Progenitor cell of endocrine pancreas (in vitro differentiated cells): ENCODE measurements at places on chromosomes 7 and 10.

GRCh38 chr10:4267086-4267773 is 482.2 kb upstream of the KLF6 start:
- DNase-seq: no peak

GRCh38 chr10:93028883-93029282 is 31.7 kb upstream of the CYP26C1 start:
- no peak for DNase-seq

GRCh38 chr7:68334216-68334615 is 1264.1 kb upstream of the AUTS2 start:
- DNase-seq: no peak

- DNase-seq: no peak
Measured at GRCh38 chr7:17598846-17599245, 300.4 kb downstream of the AHR start.

DNA sequence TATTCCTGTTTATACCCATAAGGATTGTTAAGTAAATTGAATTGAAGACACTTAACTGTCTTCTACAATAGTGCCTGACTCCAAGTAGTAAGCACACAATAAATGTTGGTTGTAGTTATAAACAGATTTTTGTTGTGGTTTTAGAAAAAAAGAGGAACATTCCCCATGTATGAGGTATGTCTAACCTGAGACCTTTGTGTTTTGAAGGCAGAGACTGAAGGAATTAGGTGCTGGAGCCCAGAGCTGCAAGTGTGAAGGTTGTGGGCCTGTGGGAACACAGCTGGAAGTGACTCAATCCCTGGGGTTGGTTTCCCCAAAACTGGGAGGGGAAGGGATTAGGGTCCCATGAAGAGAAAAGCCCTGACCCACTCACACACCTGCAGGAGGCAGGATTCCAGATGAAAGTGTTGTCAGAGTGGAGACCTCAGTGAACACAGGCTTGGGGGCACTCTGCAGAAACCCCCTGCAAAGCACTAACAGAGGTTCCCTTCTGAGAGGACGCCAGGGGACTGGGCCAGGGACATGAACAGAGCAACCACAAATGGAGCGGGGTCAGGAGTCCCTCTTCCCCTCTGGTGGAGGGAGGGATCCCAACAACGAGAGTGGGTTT is 265.1 kb upstream of the KLF14 start:
- DNase-seq: no peak

- no peak for DNase-seq
Measured at GRCh38 chr7:140455743-140456142, 23.6 kb downstream of the MKRN1 start.

DNA sequence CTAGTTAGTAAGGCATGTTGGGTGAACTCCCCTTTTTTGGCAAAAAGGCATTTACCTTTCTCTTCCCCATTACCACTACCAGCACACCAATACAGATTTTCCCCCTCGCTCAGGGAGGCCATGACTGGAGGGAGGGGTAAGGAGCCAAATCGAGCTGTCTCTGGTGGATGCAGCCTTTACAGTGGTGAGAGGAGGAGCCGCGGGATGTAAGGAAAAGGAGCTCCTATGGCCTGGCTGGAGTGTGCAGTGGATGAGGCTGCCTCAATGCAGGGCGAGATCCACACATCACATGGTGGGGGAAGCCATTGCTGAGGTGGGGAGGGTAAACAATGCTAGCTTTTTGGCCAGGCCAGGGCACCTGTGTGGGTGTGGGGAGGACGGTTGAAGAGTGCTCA is 416.2 kb downstream of the EXOC4 start:
- DNase-seq: no peak

- DNase-seq: no peak
Measured at GRCh38 chr7:135784013-135784412, 35.4 kb upstream of the FAM180A start.

DNA sequence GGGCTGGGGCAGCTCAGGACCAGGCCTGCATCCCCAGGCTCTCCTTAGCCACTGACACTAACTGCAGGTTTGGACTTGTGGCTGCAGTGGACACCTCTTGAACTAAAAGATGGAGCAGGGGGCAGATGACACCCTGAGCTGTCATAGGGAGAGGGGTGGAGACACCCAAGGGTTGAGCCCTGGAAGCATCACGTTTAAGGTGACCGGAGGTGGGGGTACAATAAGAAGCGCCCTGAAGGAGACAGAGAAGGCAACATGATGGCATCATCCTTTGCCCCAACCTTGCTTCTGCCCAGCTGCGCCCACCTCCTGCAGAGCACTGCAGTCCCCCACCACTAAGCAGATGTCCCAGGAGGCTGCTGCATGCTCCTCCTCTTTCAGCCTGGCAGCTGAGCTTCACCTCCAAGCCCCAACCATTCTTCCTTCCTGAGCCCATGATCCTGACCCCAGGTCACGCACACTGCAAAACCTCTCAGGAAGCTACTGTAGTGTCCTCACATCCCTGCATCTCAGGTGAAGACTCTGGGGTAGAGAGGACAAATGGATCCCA is 25.5 kb downstream of the OGDHL start:
- DNase-seq: no peak

DNA sequence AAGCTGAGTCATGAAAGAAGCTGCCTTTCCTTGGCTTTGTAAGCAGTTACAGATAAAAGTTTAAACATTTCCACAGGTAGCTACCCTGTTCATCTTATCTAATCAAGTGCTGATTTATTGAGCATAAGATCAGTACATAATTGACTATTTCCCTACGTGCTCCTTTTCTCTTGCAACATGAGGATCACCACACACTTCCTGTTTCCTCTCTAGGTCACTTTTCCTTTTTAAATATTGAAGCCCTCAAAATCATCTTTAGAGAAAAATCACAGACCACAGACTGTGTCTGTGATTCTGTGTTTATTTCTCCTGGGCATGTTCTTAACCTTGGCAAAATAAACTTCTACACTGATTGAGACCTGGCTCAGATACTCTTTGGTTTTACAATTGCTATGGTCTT is 69.5 kb downstream of the ZNF37A start:
- no peak for DNase-seq

GRCh38 chr10:124565565-124566221 is 104.1 kb downstream of the LHPP start:
- no peak for DNase-seq

- no peak for DNase-seq
Measured at GRCh38 chr10:92845921-92846320, 2.4 kb upstream of the EXOC6 start.

- no peak for DNase-seq
Measured at GRCh38 chr7:25546306-25546705, 318.0 kb upstream of the NPVF start.

DNA sequence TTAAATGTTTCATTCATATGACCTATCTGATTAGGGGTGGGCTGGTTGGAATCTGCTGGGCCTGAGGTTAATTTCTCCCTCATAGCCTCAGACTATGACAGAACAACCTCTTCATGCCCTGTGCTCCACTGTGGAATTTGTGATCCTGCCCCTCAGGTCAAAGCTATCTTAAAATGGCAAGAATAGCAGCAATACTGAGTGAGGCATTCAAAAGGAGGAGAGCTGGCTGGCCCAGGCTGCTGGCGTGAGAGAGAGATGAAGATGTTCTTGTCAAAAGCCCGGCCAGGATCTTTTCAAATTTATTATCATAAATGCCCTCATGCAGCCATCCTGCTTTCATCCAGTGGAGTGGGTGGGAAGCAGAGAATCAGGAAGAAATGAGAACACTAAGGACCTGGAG is 41.8 kb upstream of the PLCE1 start:
- no peak for DNase-seq

DNA sequence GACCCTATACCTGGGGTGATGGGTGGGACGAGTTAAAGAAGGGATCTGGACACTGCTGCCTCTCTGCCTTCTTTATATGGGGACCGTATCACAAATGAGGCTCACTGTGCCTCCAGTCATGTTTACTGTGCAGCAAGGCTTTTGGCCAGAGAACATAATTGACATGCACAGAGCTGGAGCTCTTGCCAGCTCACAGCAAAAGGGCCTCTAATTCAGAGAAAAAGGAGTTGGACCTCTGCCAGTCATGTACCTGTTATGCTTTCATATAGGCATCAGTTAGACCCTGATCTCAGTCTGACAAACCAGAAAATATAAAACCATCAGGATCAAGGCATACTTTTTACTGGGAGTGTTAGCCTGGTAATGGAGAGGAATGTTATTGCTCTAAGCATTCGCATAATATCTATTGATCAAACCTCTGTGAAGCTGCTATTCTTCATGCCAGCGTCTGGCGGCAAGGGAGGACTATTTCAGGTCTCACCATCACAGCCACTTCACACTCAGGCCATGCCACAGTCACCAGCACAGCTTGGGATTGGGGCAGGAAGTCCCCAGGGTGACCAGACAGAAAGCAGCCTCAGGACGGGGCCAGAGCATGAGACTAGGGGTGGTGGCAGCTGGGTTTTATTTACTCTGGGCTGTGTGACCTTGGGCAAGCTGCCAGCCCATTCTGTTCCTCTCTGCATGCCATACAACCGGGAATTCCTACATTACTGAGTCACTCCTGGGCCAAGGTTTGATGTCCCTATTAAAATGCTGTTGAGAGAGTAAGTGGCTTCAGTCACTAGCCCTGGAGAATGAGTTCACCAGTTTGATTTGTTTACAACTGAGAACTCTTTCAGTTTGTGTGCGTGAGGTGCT is 90.1 kb downstream of the NPSR1 start:
- DNase-seq: no peak

DNA sequence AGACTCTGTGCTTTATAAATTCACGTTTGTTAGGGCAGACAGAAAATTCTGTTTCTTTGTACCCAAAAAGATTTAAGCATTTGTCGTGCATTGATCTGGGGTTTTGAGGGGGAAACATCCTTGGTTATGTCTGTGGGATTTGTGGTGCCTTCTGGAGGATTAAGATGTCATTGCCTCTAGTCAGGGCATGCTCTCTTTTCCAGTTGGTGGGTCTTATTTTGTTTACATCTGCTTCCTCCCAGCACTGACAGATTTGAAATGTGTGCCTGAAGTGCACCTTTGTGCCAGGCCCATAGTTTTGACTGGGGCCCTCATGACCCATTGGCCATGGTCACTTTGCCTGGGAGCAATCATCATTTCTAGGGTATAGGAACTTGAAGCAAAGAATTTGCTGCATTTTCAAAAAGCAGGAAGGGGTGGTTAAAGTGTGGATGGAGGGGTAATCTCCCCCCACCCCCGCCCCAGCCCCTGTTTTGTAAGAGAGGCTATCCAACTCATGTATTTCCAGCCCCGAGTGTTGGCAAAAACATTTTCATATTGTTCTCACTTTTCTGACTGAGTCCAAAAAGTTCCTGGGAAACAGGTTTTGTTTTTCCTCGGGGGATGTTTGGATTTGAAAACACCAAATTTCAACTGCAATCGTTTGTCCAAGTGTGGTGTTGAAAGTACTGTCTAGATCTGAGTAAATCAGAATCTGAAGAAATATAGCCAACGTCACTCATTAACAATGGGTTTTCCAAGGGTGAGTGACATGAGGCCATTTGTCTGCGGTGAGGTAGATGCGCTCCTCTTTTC is 388.2 kb upstream of the GALNT17 start:
- DNase-seq: no peak

DNA sequence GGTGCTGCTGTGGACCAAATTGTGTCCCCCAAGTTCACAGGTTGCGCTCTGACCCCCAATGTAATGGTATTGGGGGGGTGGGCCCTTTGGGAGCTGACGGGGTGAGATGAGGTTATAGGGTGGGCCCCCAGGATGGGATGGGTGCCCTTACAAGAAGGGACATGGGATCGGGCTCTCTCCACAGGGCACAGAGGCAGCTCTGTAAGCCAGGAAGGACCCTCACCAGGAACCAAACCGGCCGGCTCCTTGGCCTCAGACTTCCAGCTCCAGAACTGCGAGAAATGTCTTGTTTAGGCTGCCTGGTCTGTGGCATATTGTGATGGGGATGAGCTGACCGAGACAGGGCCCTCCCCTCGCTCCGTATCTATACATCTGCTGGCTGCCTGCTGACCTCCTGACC is 25.7 kb upstream of the JAKMIP3 start:
- DNase-seq: no peak

DNA sequence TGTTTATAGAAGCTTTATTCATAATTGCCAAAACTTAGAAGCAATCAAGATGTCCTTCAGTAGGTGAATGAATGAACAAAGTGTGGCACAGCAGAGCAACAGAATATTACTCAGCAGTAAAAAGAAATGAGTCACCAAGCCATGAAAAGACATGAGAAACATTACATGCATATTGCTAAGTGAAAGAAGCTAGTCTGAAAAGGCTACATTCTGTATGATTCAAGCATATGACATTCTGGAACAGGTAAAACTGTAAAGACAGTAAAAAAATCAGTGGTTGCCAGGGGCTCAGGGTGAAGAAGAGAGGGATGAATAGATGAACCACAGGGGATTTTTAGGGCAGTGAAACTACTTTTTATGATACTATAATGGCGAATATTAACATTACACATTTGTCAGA is 80.9 kb upstream of the APBB1IP start:
- DNase-seq: no peak

DNA sequence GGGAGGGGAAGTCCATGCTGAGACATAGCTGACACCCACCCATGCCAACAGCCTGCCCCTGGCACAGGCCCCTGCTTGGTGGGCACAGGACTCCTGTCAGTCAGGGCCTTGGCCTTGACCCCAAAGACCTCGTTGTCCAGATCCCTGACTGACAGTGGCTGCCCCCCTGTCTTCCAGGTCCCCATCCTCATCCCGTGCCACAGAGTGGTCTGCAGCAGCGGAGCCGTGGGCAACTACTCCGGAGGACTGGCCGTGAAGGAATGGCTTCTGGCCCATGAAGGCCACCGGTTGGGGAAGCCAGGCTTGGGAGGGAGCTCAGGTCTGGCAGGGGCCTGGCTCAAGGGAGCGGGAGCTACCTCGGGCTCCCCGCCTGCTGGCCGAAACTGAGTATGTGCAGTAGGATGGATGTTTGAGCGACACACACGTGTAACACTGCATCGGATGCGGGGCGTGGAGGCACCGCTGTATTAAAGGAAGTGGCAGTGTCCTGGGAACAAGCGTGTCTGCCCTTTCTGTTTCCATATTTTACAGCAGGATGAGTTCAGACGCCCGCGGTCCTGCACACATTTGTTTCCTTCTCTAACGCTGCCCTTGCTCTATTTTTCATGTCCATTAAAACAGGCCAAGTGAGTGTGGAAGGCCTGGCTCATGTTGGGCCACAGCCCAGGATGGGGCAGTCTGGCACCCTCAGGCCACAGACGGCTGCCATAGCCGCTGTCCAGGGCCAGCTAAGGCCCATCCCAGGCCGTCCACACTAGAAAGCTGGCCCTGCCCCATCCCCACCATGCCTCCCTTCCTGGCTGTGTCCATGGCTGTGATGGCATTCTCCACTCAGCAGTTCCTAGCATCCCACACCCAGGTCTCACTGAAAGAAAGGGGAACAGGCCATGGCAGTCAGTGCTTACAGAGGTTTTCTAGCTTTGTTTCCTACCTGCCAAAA is 197.2 kb downstream of the EBF3 start:
- peak; percentile 7 for DNase-seq
